ENCODE measurements at places on chromosomes 1 and 21.

DNA sequence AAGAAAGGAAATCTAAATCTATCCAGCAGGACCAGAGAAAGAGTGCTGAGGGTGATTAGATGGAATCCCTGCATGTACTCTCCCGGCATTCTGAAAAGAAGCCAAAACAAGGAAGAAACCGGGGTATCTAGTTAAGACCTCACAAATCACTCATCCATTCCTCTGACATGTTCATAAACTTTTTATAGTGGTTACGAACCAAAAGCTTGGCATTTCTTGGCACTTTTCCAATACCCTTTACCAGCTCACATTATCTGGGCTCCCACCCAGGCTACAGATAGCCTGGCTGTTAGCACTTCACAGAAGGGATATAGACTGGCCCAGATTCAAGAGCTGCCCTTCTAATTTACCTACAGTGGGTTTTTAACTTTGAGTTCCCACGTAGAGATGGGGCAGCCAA, 1.8 kb upstream of the C1orf74 start:
- no peak for DNase-seq

GRCh38 chr1:238660849-238661248, 725.5 kb upstream of the CHRM3 start:
- DNase-seq = no peak

GRCh38 chr21:34941162-34941561, 107.9 kb downstream of the RUNX1 start:
- no peak for DNase-seq

- no peak for DNase-seq
These were observed 17.3 kb downstream of the PDC start for GRCh38 chr1:186443638-186444037.

DNA sequence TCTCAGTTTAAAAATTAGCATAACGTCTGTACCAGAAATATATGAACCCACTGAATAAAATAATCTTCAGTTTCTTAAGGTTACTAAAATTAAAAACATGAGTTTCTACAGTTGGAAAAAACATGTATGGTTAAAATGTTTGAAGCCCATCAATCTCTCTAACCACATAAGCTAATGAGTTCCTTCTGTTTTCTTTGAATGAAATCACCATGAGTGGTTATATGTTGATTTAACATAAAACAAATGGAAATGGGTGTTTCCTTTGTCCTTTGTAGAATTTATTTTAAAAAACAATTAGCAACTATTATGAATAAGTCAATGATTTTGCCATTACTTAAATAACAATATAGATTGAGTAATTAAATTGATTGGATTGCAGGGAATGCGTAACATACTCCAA, 3.0 kb upstream of the ADGRL2 start:
- DNase-seq = no peak

DNA sequence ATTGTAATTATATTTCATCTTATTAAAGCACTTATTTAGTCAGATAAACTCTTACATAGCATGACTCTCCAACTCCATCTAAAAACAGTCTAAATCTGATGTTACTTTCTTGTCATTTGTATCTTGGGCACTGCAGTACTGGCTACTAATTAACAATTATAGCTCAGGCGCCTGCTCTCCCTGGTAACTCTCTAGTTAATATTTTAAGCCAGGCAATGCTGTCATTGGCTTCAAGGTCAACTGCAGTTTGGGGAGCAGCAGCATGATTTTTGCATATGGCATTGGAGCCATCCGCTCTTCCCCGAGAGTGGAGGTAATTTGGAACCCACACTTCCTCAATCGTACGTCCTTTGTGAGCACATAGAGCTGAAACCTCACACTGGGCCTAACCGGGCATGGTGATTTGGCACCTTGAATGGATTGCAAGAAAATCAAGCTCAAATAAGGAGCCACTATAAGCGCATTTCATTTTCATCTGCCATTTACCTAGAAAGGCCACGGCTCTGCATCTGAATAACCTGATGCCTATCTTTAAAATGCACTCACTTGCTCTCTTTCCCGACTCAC, 187.7 kb downstream of the KAZN start:
- DNase-seq = no peak

- DNase-seq = no peak
These were observed 121.9 kb downstream of the LRRC40 start for GRCh38 chr1:70083519-70083918.

DNA sequence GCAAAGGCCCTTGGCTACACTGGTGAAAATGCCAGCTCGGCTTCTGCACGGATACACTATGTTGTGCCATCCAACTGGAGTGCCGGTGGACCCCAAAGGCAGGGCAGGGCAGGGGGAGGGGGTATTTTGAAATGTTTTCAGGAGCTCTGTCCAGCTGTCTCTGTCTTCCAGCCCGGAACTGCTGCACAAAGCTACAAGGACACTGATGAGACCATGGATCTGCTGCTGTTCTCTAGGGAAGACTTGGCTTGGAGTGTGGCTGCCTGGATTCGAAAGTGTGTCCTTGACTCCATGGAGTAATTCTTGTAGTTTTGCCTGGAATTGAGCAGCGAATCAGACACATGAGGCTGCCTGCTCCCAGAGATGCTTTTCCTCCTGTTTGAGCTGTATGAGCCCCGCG, 42.4 kb downstream of the TTC39A start:
- no peak for DNase-seq

- no peak for DNase-seq
These were observed 6.7 kb upstream of the AHCYL1 start for GRCh38 chr1:109977657-109978378.

DNA sequence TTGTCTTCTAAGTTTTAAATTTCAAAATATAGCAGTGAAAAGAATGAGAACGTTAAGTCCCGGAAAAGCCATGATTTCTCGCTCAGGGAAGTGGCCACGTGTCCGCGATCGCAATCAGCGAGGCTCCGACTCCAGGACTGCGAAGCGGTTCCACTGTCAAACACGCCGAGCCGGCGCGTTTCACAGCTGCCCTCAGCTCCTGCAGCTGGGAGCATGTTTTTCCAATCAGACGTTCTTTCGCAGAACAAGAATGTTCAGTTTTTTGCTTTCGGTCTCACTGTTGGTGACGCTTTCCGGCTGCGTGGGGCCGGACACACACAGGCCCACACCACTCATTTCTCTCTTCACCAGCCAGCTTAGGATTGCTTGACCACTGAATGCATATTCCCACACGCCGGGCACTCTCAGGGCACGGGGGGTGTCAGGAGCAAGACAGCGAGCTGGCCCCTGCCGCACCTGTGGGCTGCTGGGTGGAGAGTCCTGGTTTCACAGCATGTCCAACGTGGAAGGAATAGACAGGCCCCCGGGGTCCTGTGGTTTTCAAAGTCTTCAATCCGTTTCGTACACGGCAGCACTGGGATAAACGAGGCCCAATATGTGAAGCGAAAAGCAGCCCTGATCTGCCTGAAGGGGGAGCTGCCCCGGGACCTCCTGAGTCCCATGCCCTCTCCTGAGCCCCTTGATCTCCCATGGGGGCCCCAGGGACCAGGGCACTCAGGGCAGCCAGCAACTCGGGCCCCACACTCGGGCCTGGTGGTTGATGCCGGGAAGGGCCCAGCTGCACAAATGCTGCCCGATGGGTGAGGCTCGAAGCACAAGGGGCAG, 47.3 kb upstream of the COL18A1 start:
- DNase-seq = no peak

DNA sequence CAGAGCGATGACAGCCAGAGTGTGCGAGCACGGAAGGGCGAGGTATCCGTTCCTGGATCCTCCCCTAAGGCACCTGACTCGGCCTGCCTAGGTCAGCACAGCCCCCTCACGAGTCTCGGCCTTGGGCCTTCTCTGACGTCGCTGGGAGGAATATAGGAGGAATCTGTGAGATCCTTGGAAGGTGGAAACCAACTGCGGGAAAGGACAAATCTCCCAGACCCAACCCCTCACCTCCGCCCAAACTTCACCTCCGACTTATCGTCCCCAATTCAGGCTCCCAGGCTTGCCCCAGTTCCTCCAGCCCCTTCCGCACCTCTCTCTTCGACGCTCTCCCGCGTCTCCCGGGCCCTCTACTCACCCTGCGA, 494 bp downstream of the APH1A start:
- no peak for DNase-seq

DNA sequence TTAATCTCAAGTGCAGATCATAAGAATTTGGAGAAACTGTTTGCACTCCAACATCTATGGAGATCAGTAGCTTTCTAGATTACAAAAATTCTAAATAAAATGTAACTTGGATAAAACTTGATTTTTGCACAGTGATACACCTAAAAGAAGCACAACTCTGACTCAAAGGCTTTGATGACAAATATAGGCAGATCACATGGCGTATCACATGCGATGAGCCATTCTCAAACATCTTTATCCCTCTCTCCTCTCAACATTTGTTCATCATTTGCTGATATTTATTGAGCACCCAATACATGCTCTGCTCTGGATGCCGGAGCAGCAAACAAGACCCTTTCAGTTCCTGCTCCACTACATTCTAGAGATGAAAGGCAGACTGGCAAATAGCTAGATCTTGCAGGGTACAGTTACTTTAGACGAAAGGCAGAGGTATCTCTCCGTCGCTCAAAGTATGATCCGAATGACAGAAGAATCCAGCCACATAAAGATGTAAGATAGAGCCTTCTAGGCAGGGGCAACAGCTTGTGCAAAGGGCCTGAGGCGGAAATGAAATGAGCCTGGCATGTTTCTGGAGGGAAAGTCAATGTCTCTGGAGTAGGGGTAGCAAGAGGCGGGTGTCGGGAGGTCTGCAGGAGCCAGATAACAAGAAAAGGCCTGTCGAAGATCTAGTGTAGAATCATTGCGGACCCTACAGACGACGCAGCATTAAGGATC, 145.8 kb upstream of the ERRFI1 start:
- no peak for DNase-seq

DNA sequence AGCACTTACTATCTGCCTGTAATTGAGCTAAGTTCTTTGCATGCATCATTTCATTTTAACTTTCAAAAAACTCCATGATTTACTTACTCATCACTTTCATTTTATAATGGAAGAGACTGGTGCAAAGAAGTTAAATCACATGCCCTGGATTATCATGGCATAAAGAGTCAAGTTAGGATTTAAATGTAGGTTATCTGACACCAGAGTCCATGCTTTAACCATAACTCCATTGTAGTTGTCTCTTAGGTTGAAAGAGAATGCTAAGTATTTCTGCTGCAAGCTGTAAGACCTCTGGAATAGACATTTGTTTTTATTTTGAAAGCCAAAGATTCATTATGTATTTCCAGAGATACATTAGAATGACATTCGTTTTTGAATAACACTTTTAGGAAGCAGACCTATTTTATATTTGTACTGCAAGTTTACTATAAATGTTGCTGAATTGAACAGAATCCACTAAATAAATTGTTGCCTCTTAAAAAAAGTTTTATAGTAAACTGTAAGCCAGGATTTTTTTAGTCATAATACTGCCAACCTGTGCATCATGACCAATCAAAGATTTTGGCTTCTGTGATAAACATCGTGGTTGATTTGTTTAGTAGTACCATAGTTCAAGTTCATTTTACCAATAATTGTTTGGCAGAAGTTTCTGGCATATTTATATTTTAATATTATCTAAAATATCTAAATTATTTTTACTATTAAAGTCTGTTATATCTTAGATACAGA, 26.1 kb downstream of the CFH start:
- no peak for DNase-seq

GRCh38 chr1:55428944-55429931, 214.1 kb upstream of the USP24 start:
- DNase-seq = no peak

DNA sequence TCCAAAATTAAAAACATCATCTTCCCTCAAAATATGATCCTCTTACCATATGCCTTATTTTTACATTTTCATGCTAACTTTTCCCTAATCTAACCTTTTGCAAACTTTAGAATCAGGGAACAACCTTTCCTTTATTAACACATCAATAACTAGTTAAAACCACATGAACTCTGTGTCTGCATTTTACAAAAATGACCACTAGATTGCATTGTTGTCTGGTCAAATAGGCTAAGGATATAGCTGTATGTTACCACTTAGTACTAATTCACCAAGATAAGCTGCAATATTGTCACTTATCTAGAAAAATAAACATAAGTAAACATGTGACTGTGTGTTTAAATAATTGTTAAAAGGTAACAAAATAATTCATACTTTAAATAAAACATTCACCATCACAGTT, 82.3 kb downstream of the DENND1B start:
- no peak for DNase-seq

GRCh38 chr1:40753142-40753882, 30.3 kb upstream of the KCNQ4 start:
- DNase-seq = no peak

DNA sequence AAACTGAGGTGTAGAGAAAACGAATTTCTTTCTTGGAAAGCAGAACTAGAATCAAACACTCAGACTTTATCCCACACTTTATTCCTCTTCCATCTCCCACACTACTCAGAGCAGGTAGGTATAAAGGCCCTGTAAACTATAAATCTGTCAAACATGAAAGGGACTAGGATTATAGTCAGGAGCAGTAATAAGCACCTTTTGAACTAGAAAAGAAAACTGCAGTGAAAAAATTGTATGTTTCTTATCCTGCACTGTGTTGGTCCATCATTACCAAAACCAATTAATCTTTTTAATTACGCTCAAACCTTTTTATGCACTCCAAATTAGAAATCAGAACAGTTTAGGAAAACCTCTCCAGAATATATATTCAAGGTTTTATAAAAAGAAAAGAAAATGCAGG, 47.6 kb downstream of the LPAR3 start:
- no peak for DNase-seq

DNA sequence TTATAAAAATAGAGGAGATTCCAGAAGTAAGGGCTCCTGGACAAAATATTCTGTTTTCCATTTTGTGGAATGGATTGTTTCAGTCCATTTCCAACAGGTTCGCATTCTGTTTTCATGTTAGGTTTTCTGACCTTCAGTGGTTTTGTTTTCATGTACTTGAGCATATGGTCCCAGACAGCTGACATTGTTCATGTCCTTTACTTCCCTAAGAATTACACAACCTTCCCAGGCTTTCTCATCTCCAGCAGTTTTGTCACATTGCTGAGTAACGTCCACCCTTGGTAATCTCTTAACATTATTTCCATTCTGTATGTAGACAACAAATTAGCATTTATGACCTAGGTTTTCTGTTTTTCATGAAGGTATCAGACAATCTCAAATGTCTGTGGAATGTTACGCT, 21.0 kb upstream of the ERRFI1 start:
- no peak for DNase-seq

DNA sequence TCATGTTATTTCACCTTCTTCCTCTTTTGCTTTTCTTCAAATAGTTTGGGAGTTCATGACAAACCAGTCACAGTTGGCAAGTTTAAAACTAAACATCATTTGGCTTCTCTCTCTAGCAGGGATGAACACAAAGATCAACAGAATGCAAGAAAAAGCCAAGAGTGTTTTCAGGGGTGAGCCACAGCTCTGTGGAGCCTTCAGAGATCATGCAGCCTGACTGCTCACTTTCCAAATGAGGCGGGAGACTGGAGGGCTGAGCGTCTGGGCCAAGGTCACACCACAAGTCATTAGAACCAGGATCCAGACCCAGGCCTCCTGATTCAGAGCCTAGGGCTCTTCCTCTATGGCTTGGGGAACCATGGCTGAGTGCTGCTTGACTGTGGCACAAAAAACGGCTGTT, 2.7 kb downstream of the DPT start:
- DNase-seq = no peak

Measured in stimulated activated CD4-positive, alpha-beta T cell treated with anti-CD3 and anti-CD28 coated beads, Interleukin-12 subunit alpha, Interleukin-12 subunit beta, amount 100 ng/mL, for 24 hours (primary cell).